D721Med (cell line): ENCODE measurements at places on chromosomes 4 and X.

GRCh38 chr4:111957116-111957515 is 188.1 kb upstream of the FAM241A start:
- no peak for DNase-seq

DNA sequence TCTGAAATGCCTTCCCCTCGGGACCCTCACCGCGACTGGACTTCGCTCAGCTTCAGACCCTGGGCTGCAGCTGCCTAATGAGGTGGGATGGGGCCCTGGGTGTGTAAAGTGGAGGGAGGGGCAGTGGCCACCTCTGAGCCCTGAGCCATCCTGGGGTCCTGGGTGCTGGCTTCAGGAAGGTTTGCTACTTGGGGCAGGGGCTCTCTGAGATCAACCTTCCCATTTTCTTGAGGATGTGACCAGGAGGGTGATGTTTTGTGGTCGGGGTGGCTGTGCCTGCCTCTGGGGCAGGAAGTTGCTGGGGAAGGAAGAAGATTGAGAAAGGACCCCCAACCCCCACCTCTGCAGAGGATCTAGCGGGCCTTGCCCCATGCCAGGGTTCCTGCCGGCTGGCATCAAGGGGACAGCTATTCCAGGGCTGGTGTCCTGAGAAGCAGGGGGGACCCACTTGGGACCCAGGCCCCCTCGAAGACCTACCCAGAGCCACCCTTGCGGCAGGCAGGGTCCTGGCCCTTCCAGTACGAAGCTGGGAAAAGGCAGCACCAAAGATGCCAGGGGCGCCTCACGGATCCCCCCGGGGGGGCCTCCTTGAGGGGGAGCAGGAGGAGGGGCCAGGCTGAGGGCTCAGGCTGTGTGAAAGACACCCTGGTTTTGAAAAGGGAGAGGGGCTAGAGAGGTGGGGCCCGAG is 6.5 kb downstream of the SH3BP2 start:
- no peak for DNase-seq

DNA sequence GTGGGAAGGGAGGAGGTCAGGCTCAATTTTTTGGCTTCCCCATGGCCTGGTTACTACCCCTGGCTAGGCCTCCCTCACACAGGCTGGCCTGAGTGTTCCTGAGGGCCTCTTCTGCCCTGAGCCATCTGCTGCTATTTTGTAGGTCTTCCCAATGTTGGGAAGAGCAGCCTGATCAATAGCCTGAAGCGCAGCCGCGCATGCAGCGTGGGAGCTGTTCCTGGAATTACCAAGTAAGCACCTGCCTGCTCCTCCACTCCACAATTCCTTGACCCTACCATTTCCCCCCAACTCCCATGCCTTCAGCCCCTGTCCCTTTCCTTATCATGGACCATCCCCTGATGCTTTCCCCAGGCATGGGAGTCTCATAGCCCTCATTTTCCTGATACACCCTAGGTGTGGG is 20.8 kb downstream of the GNL3L start:
- DNase-seq: no peak

DNA sequence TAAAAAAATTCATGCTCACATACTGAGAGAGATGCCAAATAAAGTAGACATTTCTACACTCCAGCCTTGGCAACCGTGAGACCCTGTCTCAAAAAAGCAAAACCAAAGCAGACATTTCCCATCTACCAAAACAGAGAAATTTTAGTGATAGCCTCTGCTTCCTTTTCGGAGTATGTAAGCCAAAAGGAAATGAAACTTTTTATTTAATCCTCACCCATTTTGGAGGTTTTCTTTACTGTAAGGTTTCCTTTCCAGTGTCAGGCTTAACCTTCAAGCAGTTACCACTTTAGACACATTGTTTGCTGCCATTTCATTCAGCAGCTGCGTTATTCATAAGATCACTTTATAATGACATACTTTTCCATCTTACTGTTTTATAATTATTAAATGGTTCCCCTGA is 15.9 kb downstream of the ADD1 start:
- DNase-seq: no peak

DNA sequence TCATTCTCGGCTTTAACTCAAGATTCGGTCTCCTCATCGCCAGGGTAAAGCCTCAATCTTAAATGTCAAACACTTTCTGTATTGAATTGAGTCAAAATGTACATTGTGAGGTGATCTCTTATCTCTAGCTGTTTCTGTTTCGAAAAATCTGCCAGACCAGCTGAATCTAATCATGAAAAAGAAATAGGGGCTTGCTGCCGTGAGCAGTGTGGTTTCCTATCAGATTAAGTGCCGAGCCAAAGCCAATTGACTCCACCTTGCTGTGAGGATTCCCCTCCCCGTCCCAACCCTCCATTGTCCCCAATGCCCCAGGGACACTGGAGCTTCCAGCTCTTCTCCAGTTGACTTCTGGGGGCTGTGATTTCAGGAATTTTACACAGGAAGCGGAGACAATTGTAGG is 12.5 kb upstream of the CRLF2 start:
- no peak for DNase-seq

GRCh38 chr4:2932951-2933565 is 30.1 kb downstream of the NOP14 start:
- DNase-seq: no peak
